Muscle of arm (tissue), 14 donors: ENCODE measurements at places on chromosomes 7 and 10.

DNA sequence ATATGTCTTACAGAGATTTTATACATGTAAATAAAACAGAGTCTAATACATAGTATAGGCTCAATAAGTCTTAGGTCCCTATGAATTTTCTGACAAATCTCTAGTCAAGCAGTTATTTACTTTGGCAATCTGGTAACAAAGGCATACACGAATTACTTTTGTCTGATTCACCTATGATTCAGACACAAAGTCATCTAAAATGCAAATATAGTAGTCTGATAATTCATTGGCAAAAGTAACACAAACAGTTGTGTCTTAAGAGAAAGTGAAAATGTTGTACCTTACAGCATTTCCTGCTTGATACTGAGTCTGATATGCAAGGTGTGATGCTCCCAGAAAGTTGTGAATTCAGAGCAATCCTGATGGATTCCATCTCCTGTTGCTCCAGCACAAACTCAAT, 209.4 kb upstream of the PRSS1 start:
- no peak for DNase-seq

DNA sequence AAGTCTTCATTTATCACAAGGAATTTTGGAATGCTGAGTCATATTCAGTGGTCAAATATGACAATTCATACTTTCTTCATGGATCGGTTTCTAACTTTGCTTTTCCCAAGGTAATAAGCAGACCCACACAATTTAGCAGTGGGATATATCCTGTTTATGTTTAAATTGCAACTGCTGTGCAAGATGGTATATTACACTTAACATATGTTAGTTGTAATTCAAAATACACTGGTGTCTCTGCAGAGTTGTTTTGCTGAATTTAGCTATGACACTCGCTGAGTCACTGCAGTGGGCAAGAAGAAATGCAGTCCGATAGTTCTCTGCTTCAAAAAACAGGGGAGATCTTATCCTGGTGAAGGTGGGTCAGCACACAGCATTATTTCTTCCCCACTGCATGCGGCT, 194.8 kb upstream of the PTN start:
- DNase-seq: no peak

DNA sequence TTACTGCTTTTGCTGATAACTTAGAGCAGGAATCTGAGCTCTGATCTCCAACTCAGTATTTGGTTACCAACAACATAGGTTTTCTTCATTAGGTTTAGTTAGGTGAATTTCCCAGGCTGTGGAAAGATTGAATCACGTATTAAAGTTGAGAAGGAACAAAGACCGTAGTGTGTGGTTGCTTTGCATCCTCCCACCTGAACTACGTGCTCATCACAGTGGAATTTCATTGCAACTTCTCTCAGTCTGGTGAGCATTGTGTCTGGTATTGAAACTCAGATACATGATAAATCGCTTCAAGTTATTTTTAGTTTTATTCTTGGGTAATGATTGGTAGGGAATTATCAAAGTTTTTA, 139.4 kb upstream of the AKR1E2 start:
- no peak for DNase-seq

DNA sequence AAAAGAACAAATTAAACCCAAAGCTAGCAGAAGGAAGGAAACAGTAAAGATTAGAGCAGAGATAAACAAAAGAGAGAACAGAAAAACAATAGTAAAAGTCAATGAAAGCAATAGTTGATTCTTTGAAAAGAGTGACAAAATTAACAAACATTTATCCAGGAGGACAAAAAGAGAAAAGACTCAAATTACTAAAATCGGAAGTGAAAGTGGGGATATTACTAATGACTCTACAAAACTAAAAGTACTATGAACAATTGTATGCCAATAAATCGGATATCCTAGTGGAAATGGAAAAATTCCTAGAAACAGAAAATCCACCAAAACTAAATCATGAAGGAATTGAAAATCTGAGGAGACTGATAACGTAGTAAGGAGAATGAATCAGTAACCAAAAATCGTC, 96.3 kb downstream of the SNX13 start:
- no peak for DNase-seq

- DNase-seq: no peak
These were observed 28.5 kb downstream of the PPP2R2D start for GRCh38 chr10:131929122-131929845.

- DNase-seq: no peak
These were observed 121.9 kb downstream of the MAD1L1 start for GRCh38 chr7:2110610-2111396.

DNA sequence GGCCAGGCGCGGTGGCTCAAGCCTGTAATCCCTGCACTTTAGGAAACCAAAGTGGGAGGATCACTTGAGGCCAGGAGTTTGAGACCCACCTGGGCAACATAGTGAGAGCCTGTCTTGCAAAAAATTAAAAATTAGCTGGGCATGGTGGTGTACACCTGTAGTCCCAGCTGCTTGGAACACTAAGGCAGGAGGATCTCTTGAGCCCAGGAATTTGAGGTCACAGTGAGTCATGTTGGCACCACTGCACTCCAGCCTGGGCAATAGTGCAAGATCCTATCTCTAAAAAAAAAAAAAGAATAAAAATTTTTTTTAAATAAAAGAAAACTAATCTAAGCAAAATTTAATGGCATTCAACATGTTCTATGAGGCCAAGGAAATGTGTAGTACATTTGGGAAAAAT, 44.9 kb upstream of the UBN2 start:
- DNase-seq: no peak

- no peak for DNase-seq
These were observed 14.5 kb downstream of the SH2D4B start for GRCh38 chr10:80552151-80552646.

GRCh38 chr7:24718431-24718831, 38.8 kb downstream of the GSDME start:
- no peak for DNase-seq

- no peak for DNase-seq
These were observed 285.6 kb downstream of the USP6NL start for GRCh38 chr10:11325817-11326216.

GRCh38 chr7:14332155-14332554, 342.7 kb upstream of the ETV1 start:
- DNase-seq: no peak

DNA sequence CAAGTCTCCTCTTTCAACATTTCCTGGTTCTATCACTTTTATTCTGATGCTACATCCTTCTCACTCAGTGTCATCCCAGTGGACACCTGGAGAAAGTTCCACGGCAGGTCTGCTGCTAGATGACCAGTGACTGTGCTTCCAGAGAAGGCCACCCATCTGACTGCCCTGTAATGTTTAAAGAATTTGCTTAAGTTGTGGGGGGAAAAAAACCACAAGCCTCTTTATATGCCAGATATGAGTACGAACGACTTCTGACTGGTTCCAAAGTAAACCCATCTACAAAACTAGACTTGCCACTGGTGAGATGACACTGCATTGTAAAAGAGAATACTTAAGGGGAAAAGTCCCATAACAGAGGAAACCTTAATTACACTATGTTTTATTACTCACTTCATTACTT, 69.6 kb upstream of the VWC2 start:
- no peak for DNase-seq

DNA sequence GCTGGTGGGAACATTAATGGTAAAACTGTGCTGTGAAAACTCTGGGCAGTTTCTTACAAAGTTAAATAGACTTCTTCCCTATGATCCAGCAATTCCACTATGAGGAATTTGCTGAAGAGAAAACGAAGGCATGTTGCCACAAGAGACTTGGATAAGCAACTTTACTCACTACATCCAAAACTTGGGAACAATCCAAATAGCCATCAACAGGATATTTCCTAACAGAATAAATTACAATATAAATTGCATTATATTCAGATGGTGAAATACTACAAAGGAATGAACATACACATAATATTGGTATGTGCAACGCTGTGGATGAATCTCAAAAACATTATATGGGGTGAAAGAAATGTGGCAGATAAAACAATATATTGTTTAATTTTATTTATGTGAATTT, 21.4 kb upstream of the MKI67 start:
- peak; percentile 40 for DNase-seq

GRCh38 chr10:125768219-125768855, 7.3 kb downstream of the MMP21 start:
- DNase-seq: peak; percentile 77

GRCh38 chr7:144629011-144629410, 206.8 kb downstream of the TPK1 start:
- DNase-seq: no peak

DNA sequence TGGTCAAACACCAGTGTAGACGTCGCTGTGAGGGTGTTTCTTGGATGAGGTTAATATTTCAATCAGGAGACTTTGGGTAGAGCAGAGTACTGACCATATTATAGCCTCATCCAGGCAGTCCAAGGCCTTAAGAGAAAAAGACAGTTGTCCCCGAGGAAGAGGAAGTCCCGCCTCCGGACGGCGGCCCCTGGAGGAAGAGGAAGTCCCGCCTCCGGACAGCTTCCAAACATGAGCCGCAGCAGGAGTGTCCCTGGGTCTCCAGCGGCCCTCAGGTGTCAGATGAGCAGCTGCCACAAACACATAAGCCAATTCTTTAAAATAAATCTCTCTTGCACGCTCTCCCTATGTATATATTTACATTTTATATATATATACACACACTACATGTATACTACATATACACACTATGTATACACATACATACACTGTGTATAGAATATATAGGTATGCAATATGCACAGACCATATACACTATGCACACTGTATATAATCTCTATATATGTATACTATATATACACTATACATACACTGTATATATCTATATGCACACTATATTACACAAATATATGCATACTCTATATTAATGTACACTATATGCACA, 37.5 kb downstream of the PWWP2B start:
- DNase-seq: no peak

DNA sequence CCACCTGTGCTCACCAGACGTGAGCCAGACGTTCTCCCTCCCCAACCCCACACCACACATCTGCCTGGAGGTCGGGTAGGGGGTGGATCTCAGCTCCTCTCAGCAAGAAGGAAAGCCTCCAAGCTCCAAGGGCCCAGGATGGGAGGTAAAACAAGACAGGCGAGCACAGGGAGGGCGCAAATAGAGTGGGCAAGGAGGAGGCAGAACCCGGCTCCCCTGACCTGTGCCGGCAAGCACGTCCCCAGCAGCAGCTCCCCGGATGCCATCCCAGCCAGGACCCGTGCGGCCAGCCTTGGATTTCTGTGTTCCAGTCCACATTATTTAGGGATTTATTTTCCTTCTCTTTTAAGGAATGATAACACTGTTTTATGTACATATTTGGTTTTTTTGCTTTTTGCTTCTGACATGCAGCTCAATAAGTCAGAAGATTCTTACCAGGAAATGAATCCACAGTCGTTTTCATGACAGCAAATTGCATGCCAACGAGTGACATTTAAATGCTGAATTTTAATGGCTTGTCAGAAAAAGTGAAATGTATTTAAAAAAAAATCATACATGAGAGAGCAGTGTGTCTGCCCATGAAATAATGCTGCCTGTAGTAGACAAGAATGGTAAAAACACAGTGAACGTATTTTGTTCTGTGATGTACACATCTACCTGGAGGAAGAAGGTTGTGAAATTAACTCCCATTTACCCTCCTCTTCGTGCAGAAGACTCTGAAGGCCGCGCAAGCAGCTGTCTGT, 276.5 kb downstream of the PTPRN2 start:
- no peak for DNase-seq

DNA sequence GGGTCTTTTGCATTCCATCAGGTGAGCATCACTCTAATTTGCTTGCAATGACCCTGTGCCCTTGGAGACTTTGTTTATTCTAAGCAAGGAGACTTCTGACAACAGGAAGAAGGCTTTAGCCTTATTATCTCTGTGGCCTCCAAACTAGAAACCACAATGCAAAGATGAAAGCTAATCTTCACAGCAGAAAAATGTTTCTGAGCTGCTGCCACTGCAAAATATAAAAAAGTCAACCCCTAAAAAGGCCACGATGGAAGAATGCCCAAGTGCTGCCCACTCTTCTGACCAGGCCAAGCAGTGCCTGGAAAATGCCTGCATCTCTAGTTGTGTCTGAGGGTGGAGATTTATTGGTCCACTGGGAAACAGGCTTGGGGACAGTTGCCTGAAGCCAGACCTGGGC, 299.9 kb downstream of the C7orf25 start:
- DNase-seq: no peak

DNA sequence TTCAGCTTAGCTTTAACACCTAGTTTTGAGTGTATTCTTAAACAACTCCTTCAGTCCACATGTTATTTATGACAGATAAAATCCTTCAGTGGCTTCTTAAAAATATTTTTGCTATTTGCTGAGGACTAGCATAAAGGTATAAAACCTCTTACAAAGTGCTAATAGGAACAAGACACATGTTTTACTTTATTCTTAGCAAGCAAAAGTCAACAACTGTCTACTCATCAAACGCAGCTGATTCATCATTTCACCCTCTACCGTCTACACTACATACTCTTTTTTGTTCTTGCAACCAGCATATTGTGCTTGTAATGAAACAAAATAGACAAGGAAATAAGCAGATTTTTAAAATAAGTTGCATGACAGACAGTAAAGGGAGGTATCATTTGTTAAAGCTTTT, 319.7 kb downstream of the SNX13 start:
- DNase-seq: no peak

DNA sequence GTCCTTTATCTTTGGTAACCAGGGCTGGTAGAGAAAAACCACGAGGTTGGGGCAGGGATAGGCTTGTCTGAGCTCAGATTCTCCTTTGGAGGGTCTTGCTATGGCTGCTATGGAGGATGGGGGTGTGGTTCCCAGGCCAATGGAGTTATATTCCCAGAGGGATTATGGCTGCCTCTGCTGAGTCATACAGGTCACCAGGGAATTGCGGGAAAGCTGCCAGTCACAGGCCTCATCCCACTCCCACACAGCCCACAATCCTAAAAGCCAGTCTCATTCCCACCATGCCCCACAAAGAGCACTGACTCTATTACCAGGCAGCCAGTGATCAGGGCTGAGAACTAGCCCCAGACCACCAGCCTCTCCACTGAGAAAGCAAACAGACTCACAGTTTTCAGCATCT, 316.6 kb upstream of the TMEM229A start:
- DNase-seq: no peak

DNA sequence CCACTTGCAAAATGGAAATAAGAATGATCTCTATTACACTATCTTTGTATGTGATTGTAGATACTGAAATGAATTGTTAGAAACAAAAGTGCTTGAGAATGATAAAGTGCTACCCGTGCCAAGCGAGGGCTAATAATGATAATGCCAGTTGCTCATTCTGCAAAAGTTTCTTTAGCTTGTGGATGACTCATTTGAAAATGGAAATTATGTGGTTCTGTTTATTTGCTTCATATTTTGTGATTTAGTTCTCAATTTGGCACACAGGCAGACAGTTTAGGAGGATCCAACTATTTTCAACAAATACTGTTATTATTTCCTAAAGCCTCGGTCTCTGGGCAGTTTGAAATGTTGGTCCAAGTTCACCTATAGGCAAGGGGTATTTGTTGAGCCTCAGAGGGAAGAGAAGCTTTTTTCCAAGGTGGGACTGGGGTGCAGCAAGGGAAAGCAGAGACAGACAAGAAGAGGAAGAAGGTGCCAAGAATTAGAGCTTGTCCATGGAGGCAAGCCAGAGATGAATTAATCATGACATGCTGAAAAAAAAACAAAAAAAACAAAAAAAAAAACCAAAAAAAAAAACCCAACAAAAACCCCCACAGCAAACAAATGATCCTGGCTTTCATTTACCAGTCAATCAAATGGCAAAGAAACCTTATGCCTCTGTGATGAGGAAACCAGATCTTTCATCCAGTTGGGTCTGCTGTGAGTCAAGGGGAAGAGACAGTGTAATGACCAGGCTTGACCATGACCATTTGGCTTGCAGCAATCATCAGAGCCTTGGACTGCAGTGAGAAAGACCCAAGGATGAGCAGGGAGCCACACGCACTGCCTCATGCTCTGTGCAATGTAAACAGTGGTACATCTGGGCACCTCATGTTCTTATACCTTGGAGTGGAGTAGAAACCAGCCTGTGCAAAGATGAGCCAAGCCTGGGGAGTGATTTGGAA, 285.0 kb upstream of the HABP2 start:
- peak; percentile 26 for DNase-seq
